SJSA1 (cell line): ENCODE measurements at places on chromosomes 3 and 15. TPM values are rescaled to one million over a fixed set of nuclear protein-coding genes. Genes with fewer than 3 reads are reported as not detected.

Gene ZNF80
- total RNA-seq = not detected in 2 replicates

Gene FETUB
- not detected in 2 replicates for total RNA-seq

Gene MAPK6
- total RNA-seq = 26.0 and 56.9 TPM in 2 replicates

- DNase-seq = no peak
Measured at GRCh38 chr3:163391407-163392181, 1686.7 kb downstream of the SI start.

DNA sequence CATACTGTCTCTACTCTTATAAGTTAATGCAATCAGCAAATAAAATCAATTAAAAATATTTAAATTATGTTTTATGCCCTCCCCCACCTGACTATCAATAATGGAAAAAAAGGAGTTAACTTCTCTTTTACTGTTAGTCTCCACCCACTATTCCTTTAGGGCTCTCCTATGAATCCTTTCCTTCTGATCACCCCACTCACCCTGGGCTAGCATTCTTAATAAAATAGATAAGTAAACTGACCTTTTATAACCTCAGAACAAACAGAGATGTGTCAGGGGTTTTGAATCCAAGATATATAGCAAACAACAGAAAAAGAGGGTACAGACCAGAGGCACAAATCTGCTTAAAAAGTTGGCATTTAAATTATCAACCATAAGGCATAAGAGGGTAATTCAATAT is 116.1 kb upstream of the PLXND1 start:
- no peak for DNase-seq

GRCh38 chr15:40115670-40116093 is 7.0 kb upstream of the BMF start:
- DNase-seq = no peak

- no peak for DNase-seq
Measured at GRCh38 chr3:100975714-100976113, 17.5 kb downstream of the ABI3BP start.

DNA sequence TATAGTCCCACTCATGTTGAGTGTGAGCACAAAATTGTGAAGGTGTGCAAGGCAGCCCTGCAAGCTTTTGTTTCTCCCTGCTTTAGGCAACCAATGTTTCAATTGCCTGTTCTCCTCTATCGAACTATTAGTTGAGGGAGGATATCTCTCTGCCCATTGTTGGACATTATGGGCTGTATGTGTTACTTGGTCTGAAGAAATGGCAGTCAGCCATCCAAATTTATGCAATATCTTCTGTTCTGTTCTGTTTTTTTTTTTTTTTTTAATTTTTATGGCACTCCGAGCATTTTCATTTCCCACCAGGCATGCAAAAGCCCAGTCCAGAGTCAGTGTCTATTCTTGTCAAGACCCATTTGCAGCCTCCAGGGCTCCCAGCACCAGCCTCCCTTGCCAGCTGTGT is 44.0 kb downstream of the ANAPC13 start:
- no peak for DNase-seq
